ENCODE measurements at places on chromosomes 12 and 14. TPM values are rescaled to one million over a fixed set of nuclear protein-coding genes. Genes with fewer than 3 reads are reported as not detected.

- no peak overlapping the region for H3K4me3 ChIP-seq
- H3K4me1 ChIP-seq, result peaks cover 52% of the 10 kb centered on the region
- peak overlapping the region; percentile 81 for H3K27ac ChIP-seq
- H3K36me3 ChIP-seq, result peaks cover 21% of the 10 kb centered on the region
- H3K27me3 ChIP-seq, result no peaks in the 10 kb centered on the region
- no peak for DNase-seq
Observed at GRCh38 chr12:116975779-116976393, 65.1 kb downstream of the FBXW8 start.

GRCh38 chr12:118376089-118377020 lies at the start of gene SUDS3:
SUDS3 (plus strand) TSS chr12:118376555; CDS start chr12:118376692, 137 bp downstream.
- peaks cover 3% of the 10 kb centered on the region for H3K36me3 ChIP-seq
- DNase-seq, result peak; percentile 93
- no peaks in the 10 kb centered on the region for H3K27me3 ChIP-seq
- H3K27ac ChIP-seq, result peak within 1 kb of the TSS; percentile 99
- peak within 1 kb of the TSS; percentile 76 for H3K4me3 ChIP-seq

DNA sequence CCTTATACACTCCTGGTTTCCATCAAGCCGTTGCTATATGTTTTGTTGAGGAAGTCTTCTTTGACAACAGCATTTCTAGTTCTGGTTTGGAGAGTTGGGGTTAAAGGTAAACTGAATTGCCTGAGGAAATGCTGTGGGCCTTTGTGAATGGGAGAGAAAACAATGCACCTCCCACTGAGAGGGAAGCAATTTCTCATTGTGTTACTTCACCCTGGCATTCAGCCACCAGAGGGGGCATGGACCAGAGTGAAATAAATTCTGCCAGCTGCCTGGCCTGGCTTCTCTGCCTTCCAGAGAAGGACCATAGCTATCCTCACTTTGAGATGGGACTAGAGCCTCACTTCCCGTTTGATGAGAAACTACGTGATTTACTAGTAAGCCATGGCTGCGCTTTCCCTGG lies 475.3 kb downstream of the EGLN3 start:
- no peak overlapping the region for H3K4me3 ChIP-seq
- H3K4me1 ChIP-seq, result no peaks in the 10 kb centered on the region
- no peak for DNase-seq

- H3K36me3 ChIP-seq, result no peaks in the 10 kb centered on the region
- H3K27ac ChIP-seq, result no peak overlapping the region
- no peak overlapping the region for H3K4me3 ChIP-seq
- no peaks in the 10 kb centered on the region for H3K27me3 ChIP-seq
Observed at GRCh38 chr14:105163040-105163742, 5.4 kb downstream of the JAG2 start.

PPP1R3E gene
- 20.7 TPM for total RNA-seq

ADGRD1 gene
- total RNA-seq, result 4.7 TPM

PLEKHG7 gene
- not detected for total RNA-seq

GRCh38 chr14:50447461-50447860 lies 50.8 kb upstream of the CDKL1 start:
- no peak overlapping the region for H3K27ac ChIP-seq
- no peak overlapping the region for H3K4me3 ChIP-seq
- H3K36me3 ChIP-seq, result peaks cover 28% of the 10 kb centered on the region
- H3K27me3 ChIP-seq, result no peaks in the 10 kb centered on the region

DNA sequence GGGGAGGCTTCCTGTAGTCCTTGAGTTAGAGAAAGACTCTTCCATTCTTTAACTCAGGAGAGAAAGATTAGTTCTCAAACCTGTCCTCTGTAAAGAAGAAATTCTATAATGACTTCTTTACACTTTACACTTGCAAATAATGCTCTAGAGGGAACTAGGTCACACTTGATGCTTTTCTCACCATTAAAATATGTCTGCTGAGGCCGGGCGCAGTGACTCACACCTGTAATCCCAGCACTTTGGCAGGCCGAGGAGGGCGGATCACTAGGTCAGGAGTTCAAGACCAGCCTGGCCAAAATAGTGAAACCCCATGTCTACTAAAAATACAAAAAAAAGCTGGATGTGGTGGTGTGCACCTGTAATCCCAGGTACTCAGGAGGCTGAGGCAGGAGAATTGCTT lies 6.3 kb downstream of the NTN4 start:
- DNase-seq, result no peak
- H3K36me3 ChIP-seq, result peaks cover 50% of the 10 kb centered on the region
- H3K27me3 ChIP-seq, result no peaks in the 10 kb centered on the region
- peaks cover 85% of the 10 kb centered on the region for H3K4me1 ChIP-seq
- peak overlapping the region; percentile 73 for H3K27ac ChIP-seq

DNA sequence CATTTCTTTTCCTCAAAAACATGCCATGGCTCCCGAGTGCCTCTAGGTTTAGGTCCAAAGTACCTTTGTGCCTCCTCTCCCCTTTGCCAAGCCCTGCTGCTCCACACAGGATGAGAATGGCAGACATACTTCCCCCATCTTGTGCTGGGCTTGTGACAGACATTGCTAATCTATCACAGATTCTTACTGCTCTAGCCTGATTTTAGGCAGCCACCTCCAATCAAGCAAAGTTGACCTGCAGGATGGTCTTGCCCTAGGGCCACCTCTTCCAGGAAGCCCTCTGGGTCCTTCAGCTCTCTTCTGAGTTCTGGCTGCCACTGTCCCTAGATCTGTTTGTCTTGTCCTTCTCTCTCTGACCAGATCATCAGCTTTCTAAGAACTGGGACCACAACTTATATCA lies 20.5 kb downstream of the FOXN4 start:
- DNase-seq, result no peak
- H3K27me3 ChIP-seq, result peaks cover 5% of the 10 kb centered on the region
- H3K27ac ChIP-seq, result no peak overlapping the region
- H3K4me3 ChIP-seq, result no peak overlapping the region

- DNase-seq, result no peak
- H3K27me3 ChIP-seq, result no peaks in the 10 kb centered on the region
- H3K4me1 ChIP-seq, result peaks cover 13% of the 10 kb centered on the region
Observed at GRCh38 chr12:112115259-112116045, 6.9 kb upstream of the NAA25 start.

DNA sequence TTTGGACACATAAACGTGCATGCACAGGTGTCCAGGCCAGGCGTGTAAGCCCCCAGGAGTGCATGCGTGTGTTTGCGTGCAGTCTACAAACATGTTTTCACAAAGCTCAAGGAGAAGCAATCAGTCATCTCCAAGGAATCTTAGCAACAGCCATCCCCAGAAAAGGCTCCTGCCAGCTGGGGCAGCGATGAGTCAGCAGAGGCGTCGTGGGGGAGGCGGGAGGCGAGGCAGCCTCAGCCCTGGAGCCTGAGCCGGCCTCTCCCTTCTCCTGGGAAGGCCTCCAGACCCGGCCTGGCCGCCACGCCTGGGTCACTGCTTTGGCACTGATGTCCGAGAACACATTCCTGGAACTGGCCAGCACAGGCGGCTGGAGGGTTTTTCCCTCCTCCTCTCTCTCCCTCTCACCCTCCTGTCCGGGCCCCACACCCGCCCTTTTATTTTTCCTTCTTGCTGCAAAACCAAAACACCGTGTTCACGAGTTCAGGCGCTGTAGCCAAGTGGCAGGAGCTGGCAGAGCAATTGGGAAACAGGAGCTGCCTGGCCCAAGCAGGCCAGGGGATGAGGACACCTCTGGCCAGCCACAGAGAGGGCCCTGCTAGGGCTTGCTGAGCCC lies 92.7 kb downstream of the LRRC74A start:
- DNase-seq, result peak; percentile 99
- no peaks in the 10 kb centered on the region for H3K27me3 ChIP-seq
- peaks cover 82% of the 10 kb centered on the region for H3K4me1 ChIP-seq
- H3K27ac ChIP-seq, result peak overlapping the region; percentile 99
- H3K4me3 ChIP-seq, result peak overlapping the region; percentile 54

DNA sequence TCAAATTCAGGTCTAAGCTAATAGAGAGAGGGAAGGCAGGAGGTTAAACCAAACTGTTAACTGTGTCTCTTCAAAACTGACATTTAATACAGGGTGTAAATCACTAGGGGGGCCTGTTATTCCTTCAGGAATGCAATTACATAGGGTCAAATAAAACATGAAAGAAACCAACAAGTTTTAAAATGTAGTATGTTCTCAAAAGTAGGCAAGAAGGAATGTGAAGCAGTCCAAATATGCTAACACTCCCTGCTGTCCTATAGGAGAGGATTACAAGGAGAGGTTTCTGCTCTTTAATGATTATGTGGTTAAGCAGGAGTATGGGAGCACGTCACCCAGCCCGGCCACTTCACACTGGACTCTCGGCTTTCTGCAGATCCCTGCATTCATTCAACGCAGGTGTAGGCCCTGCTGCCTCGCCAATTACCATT lies 42.5 kb upstream of the BMP4 start:
- H3K4me1 ChIP-seq, result peaks cover 45% of the 10 kb centered on the region
- DNase-seq, result no peak
- H3K27me3 ChIP-seq, result no peaks in the 10 kb centered on the region
- H3K4me3 ChIP-seq, result peak overlapping the region; percentile 9

RERG gene
- total RNA-seq, result 10.8 TPM

DNA sequence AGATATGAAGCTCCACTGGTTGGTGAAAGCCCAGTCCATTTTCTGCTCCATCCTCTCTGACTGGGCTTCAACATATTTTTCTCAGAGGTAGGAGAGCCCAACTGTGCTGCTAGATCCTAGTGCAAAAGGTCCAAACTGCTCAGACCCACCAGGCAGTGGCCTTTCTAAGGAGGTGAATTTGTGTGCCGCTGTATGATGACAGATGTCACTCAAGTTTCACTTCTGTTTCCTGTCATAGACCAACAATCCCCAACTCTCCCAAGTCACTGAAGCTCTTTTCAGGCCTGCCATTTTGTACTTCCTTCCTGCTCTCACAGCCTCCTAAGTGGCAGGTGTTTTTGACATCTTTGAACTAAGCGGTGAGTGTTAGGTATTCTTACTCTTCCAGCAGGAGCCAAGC lies 16.4 kb upstream of the RNASE4 start:
- DNase-seq, result no peak
- H3K27ac ChIP-seq, result no peak overlapping the region
- no peak overlapping the region for H3K4me3 ChIP-seq

- peaks cover 18% of the 10 kb centered on the region for H3K4me1 ChIP-seq
- no peak for DNase-seq
- no peaks in the 10 kb centered on the region for H3K27me3 ChIP-seq
Observed at GRCh38 chr12:4449851-4450221, 4.2 kb upstream of the FGF6 start.

IQSEC3 gene
- total RNA-seq, result not detected

GRCh38 chr12:117596968-117597367 lies 235.5 kb upstream of the NOS1 start:
- DNase-seq, result no peak
- no peaks in the 10 kb centered on the region for H3K4me1 ChIP-seq

All from chondrocyte (in vitro differentiated cells).